Tibial nerve (tissue), 4 donors: ENCODE measurements at places on chromosomes 4 and X. TPM values are rescaled to one million over a fixed set of nuclear protein-coding genes. Genes with fewer than 3 reads are reported as not detected.

- DNase-seq = no peak
- H3K4me3 ChIP-seq = no peak overlapping the region
- H3K27me3 ChIP-seq = no peaks in the 10 kb centered on the region
- H3K36me3 ChIP-seq = no peaks in the 10 kb centered on the region
- no peak overlapping the region for H3K27ac ChIP-seq
- H3K4me1 ChIP-seq = no peaks in the 10 kb centered on the region
These were observed 5.5 kb upstream of the OPRPN start for GRCh38 chr4:70392057-70392776.

MAB21L2 gene
- total RNA-seq = not detected

- no peaks in the 10 kb centered on the region for H3K4me1 ChIP-seq
- no peaks in the 10 kb centered on the region for H3K36me3 ChIP-seq
- DNase-seq = peak; percentile 80
- H3K4me3 ChIP-seq = no peak overlapping the region
- no peak overlapping the region for H3K27ac ChIP-seq
- H3K27me3 ChIP-seq = no peaks in the 10 kb centered on the region
These were observed 144.6 kb upstream of the NOCT start for GRCh38 chr4:138870737-138871554.

MAPK10 gene
- total RNA-seq = 24.9 TPM

- no peaks in the 10 kb centered on the region for H3K27me3 ChIP-seq
- H3K4me1 ChIP-seq = no peaks in the 10 kb centered on the region
- H3K4me3 ChIP-seq = no peak overlapping the region
- no peak for DNase-seq
- peak overlapping the region; percentile 46 for H3K27ac ChIP-seq
- H3K36me3 ChIP-seq = no peaks in the 10 kb centered on the region
These were observed 2.9 kb downstream of the LETM1 start for GRCh38 chr4:1852904-1853623.

GRCh38 chr4:101102114-101102742, 245.1 kb downstream of the PPP3CA start:
- H3K4me1 ChIP-seq = peaks cover 53% of the 10 kb centered on the region
- peak; percentile 70 for DNase-seq
- no peak overlapping the region for H3K4me3 ChIP-seq
- no peaks in the 10 kb centered on the region for H3K36me3 ChIP-seq
- H3K27ac ChIP-seq = peak overlapping the region; percentile 56

SUPT20HL2 gene
- not detected for total RNA-seq

- peaks cover 34% of the 10 kb centered on the region for H3K36me3 ChIP-seq
- no peaks in the 10 kb centered on the region for H3K27me3 ChIP-seq
- no peaks in the 10 kb centered on the region for H3K4me1 ChIP-seq
- DNase-seq = no peak
These were observed 42.9 kb downstream of the DCTD start for GRCh38 chr4:182874304-182874751.

DNA sequence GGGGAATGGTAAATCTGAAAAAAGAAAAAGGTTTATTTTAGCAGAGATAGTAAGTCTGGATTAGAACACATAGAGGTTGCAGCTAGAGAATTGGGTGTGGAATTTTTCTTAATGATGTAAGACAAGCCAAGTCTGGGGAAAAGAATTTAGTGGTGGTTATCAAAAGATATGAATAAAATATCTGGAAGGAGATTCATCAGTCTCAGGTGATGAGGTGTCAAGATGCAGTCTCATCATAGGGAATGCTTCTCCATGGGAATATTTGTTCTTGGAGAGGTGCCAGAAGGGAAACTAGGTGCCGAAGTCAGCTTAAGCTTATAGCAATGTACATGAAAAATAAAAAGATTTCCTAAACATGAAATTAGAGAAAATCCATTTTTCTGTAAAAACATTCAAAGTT, 504.1 kb upstream of the NR3C2 start:
- DNase-seq = no peak
- no peak overlapping the region for H3K4me3 ChIP-seq
- no peaks in the 10 kb centered on the region for H3K36me3 ChIP-seq
- no peaks in the 10 kb centered on the region for H3K4me1 ChIP-seq
